ENCODE measurements at places on chromosomes 3 and 15. TPM values are rescaled to one million over a fixed set of nuclear protein-coding genes. Genes with fewer than 3 reads are reported as not detected.
A peak's percentile ranks its signal among the peaks of the same experiment; 100 is the strongest.

GRCh38 chr3:13927295-13927694 lies 47.4 kb upstream of the WNT7A start:
- no peaks in the 10 kb centered on the region for H3K27me3 ChIP-seq
- H3K4me1 ChIP-seq, result no peaks in the 10 kb centered on the region

The SAMMSON gene
- not detected for total RNA-seq

- no peak for DNase-seq
- H3K27me3 ChIP-seq, result no peaks in the 10 kb centered on the region
- no peak overlapping the region for H3K4me3 ChIP-seq
- H3K36me3 ChIP-seq, result no peaks in the 10 kb centered on the region
- H3K27ac ChIP-seq, result no peak overlapping the region
These were observed 251.1 kb downstream of the PTPRG start for GRCh38 chr3:61812517-61812916.

DNA sequence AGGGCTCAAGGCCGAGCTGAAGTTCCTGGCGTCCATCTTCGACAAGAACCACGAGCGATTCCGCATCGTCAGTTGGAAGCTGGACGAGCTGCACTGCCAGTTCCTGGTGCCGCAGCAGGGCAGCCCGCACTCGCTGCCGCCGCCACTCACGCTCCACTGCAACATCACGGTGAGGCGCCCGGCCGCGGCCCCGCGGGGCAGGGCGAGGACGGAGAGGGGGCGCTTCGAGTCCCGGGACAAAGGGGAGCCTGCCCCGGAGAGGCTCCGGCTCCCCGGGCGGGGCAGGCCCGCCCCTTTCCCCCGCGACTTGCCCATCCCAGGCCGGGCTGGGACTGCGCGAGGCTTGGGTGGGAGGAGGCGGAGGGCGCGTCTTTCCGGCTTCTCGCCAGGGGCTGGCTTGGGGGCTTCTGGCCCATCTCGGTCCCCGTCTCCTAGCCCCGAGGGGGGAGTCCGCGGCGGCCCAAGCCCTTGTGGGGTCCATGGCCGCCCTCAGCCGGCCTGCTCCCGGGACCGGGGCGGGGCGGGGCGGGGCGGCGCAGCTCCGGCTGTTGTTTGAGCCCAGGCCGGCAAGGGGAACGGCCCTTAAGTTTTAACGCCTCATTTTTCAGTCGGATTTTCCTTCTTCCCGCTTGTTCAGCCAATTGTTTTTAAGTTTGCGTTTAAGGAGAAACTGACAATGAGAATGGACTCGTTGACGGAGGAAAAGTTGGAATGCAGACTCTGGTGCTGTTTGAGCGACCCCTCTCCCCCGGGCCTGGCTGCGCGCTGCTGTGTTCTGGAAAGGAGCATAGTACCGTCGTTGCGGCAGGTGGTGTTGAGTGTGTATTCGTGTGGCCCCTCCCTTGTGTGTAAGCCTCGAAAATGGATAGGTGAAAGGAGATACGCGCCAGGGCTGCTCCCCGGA lies 683 bp downstream of the UBE2Q2 start:
- H3K4me1 ChIP-seq, result peaks cover 24% of the 10 kb centered on the region
- H3K36me3 ChIP-seq, result no peaks in the 10 kb centered on the region
- H3K4me3 ChIP-seq, result peak overlapping the region; percentile 80

DNA sequence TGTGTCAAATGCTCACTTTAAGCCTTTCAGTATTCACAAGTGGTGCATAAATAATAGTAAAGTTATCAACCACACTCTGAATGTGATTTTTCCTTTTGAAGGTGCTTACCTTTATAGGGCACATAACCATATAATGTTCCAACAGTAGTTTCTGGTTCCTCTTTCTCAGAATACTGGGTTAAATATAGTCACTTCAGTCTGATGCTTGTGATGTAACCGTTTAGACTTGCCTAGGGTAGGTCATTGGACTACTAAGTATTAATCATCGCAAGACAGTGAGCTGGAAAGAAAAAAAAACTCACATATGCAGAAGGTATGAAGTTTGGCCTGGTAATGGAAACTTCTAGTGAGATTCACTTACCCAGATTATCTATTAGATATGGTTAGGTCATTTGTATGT lies 1.9 kb downstream of the KBTBD8 start:
- H3K27ac ChIP-seq, result no peak overlapping the region
- no peak for DNase-seq
- H3K4me3 ChIP-seq, result no peak overlapping the region

The TRPM1 gene
- total RNA-seq, result not detected

DNA sequence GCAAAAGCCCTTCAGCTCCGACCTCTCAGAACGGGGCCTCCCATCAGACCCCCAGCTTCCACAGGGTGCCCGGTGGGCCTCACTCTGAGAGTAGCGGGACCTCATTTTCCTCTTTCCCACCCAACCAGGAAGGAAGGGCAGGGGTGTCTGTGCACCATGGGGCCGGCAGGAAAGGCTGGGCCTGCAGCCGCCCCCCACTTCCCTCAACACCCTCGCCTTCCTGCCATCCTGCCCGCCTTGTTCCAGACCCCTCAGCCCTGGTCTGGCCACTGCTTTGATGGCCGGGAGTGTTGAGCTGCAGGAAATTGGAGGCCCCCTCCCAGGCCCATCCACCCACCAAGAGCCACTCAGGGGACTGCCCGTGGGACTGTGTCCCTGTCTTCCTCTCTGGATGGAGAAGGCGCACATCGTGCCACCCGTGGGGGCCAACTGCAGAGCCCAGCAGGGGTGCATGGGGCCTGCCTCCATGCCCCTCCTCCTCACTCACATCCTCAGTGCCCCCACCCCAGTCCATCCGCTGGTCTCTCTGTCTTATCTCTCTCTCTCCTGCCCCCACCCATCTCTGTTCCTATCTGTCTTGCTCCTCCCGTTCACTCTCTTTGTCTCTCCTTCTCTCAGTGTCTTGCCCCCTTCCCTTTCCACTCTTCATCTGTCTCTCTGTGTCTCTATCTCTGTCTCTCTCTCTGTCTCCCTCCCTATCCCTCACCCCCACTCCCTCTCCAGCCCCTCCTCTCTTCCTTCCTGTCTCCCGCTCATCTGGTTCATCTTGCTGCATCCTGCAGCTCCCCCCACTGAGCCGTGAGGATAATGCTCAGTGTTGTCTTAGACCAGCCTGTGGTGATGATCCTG lies 1.8 kb upstream of the PLXND1 start:
- peaks cover 19% of the 10 kb centered on the region for H3K4me1 ChIP-seq
- H3K27ac ChIP-seq, result no peak overlapping the region
- peak; percentile 84 for DNase-seq
- no peaks in the 10 kb centered on the region for H3K36me3 ChIP-seq
- H3K27me3 ChIP-seq, result no peaks in the 10 kb centered on the region
- no peak overlapping the region for H3K4me3 ChIP-seq

DNA sequence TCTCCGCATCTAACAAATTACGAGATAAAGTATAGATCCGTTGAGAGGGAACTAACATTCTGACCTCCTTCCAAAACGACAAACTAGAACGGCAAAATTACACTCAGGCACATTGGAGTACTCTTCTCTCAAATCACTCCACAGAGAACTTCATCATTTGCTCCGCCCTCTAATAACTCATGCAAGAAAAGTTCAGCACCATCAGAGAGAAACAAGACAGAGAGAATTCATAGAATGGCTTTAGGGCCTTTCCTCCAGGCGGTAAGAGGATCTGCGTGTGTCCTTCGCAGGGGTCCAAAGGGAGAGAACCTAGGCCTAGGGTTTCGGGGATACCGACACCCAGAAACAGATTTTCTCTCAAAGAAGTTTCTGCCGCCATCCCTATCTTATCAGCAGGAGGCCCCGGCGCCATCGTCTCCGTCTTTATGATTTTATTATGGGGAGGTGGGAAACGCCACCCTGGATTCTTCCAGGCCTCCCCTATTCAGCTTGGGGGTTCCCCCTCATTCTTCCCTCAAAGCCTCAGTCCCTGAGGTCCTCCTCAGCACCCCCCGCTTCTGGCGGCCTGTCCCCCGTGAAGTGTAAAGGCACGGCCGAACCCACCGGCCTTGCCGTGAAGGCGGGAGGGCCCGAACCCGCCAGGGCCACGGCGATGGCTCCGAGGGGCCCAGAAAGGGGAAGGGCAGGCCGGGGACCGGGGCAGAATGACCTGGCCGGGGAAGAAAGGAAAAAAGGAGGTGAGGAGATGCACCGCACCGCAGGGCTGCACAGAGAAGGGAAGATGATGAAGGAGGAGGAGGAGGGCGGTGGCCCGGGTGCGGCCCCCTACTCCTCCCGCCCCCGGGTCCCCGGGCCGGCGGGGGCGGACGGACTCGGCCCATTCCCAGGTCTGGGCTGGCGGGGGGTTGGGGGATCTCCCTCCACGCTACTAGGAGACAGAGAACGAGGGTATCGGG lies 768 bp downstream of the UBXN7 start:
- peak overlapping the region; percentile 84 for H3K27ac ChIP-seq
- DNase-seq, result peak; percentile 72

GRCh38 chr3:189698811-189699210 lies 67.6 kb downstream of the TP63 start:
- no peak overlapping the region for H3K27ac ChIP-seq
- peaks cover 17% of the 10 kb centered on the region for H3K4me1 ChIP-seq
- H3K4me3 ChIP-seq, result no peak overlapping the region

The VGLL3 gene
- 26.8 TPM for total RNA-seq

- no peak overlapping the region for H3K27ac ChIP-seq
- no peak for DNase-seq
- no peaks in the 10 kb centered on the region for H3K36me3 ChIP-seq
These were observed 137.0 kb upstream of the LINGO1 start for GRCh38 chr15:77769700-77770099.

- H3K4me1 ChIP-seq, result no peaks in the 10 kb centered on the region
- H3K27me3 ChIP-seq, result no peaks in the 10 kb centered on the region
- no peak overlapping the region for H3K27ac ChIP-seq
- no peak overlapping the region for H3K4me3 ChIP-seq
- no peaks in the 10 kb centered on the region for H3K36me3 ChIP-seq
These were observed 261.7 kb downstream of the ULK4 start for GRCh38 chr3:41700155-41700554.

The TF gene
- total RNA-seq, result 0.11 TPM

GRCh38 chr15:101122266-101122665 lies 129.6 kb downstream of the CHSY1 start:
- H3K4me1 ChIP-seq, result peaks cover 37% of the 10 kb centered on the region
- H3K27ac ChIP-seq, result peak overlapping the region; percentile 41
- no peaks in the 10 kb centered on the region for H3K27me3 ChIP-seq
- DNase-seq, result no peak
- H3K4me3 ChIP-seq, result no peak overlapping the region

DNA sequence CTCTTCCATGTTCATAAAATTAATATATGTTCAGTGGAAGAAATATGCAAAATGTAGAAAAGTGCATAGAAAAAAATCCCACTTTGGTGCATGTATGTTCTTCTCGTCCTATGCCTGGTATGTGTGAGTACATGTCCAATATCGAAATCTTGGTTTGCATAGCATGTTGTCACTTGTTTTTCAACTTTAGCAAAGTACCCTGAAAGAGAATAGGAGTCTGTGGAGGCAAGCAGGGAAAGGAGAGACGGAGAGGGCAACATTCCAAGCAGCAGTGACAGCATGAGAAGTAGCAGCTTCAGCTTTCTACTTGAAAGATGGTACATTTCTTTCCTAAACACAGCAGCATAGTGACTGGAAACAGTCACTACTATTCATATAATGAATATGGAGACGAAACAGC lies 56.8 kb upstream of the CACNA2D3 start:
- DNase-seq, result no peak
- H3K4me1 ChIP-seq, result no peaks in the 10 kb centered on the region
- H3K27ac ChIP-seq, result no peak overlapping the region
- H3K36me3 ChIP-seq, result no peaks in the 10 kb centered on the region

The ANKRD28 gene
- total RNA-seq, result 29.9 TPM

DNA sequence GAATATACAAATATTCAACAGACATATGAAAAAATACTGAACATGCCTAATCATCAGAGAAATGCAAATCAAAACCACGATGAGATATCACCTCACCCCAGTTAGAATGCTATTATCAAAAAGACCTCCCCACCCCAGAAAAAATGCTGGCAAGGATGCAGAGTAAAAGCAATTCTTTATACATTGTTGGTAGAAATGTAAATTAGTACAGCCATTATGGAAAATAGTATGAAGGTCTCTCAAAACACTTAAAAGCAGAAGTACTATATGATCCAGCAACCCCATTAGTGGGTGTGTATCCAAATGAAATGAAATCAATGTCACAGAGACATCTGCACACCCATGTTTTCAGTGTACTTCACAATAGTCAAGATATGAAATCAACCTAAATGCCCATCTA lies 308.7 kb downstream of the CHST2 start:
- H3K27ac ChIP-seq, result no peak overlapping the region
- no peaks in the 10 kb centered on the region for H3K36me3 ChIP-seq
- no peak for DNase-seq
- H3K4me3 ChIP-seq, result no peak overlapping the region

- DNase-seq, result no peak
- no peaks in the 10 kb centered on the region for H3K36me3 ChIP-seq
These were observed 359.9 kb downstream of the AGBL1 start for GRCh38 chr15:86439614-86440013.
